Stimulated activated CD4-positive, alpha-beta T cell treated with anti-CD3 and anti-CD28 coated beads, Interleukin-1b, Interleukin-23, amount 100 ng/mL, for 24 hours (primary cell): ENCODE measurements at places on chromosomes 6 and 20.

DNA sequence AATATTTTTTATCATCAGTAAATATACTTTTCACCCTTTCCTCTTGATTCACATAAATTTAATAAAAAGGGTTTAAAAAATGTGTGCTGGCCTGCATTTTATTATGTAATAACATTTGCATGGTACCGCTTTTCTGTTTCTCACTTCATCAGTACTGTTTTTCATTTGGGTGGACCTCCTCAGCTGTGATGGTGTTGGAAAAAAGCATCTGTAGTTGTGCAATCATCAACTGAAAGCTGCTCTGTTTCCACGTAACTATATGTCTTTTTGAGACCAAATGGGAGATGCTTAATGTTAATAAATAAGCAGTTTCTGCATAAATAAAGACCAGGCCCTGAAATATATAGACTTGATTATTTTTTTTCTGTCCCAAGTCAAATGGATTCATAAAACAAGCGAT, 31.6 kb upstream of the CENPW start:
- DNase-seq: no peak

DNA sequence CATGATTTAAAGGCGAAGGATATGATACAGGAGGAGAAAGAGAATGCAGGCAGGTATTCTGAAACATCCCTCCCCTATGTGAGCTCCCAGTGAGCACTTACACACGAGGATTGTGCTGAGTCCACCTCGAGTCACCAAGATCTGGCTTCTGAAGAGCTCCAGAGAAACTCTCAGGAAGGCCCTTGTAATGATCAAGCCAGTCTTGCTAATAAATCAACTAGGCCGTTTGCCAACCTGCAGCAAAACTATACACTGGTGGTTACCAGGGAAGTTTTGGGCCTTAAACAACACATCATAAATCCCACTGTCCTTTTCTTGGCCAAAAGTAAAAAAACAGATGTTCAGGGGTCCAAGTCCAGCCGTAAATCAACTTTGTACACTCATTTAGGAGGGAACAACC, 79.2 kb downstream of the STXBP5 start:
- DNase-seq: no peak

DNA sequence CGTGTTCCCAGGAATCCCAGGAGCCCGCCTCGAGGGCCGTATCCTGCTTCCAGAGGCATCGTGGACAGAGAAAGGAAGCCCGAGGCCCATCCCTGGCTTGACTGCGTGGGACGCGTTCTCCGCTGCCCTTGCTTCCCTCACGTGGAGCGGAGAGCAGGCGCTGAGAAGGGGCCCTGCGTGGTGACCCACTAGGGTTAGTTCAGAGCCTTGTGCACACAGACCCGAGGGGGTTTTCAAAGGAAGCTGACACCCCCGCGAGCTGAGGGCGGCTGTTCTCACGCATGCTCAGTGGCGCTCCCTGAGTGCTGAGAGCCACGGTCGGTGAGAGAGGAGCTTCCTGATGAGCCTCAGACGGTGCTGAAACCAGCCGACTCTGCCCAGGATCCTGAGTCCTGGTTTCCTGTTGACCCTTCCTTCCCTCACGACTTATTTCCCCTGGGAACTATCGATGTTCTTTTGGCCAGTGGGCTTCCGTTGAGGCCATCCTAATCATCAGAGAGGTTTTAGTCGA, 28.9 kb upstream of the CCR6 start:
- peak; percentile 42 for DNase-seq

DNA sequence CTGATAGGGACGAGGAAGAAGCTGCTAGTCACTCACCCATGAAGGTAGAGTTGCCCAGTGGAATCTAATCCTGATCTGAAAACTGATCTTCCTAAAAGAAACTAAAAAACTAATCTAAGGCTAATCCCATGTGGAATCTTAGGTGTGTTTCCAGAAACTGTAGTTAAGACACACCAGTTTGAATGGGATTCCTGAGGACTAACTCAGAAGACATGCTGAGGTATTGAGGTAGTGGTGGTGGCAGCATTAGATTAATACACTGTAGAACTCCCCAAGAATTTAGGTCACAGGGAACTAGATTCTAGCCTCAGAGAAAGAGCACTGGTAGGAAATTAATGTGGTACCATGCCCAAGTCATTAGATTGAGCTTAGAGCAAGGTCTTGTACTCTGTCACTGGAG, 19.6 kb upstream of the AKAP7 start:
- DNase-seq: no peak

- no peak for DNase-seq
These were observed 218.5 kb downstream of the LY86 start for GRCh38 chr6:6806844-6807518.

GRCh38 chr6:155089746-155090145, 94.6 kb downstream of the TIAM2 start:
- DNase-seq: no peak
